Kasumi-1 (cell line): ENCODE measurements at places on chromosomes 7 and 10.

- no peak for DNase-seq
Measured at GRCh38 chr7:73739387-73739767, 775 bp upstream of the ABHD11 start.

GRCh38 chr10:86850481-86850880, 94.1 kb downstream of the BMPR1A start:
- DNase-seq, result no peak

DNA sequence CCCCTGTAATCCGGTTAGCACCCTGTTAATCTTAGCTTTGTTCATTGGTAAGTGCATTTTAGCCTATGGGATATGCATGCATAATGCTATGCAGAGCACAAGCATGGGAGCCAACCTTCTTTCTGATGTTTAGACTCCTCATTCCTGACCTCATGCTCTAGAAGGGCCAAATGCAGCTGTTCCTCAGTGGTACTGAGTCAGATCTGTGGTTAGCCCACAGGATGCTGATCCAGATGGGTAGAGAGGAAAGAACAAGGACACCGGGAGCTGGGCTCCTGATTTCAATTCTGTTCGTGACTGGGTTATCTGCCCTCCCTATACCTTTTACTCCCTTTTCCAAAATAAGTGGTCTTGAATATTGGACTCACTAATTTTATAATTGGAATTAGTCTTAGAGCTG, 31.7 kb upstream of the C10orf90 start:
- DNase-seq, result no peak

DNA sequence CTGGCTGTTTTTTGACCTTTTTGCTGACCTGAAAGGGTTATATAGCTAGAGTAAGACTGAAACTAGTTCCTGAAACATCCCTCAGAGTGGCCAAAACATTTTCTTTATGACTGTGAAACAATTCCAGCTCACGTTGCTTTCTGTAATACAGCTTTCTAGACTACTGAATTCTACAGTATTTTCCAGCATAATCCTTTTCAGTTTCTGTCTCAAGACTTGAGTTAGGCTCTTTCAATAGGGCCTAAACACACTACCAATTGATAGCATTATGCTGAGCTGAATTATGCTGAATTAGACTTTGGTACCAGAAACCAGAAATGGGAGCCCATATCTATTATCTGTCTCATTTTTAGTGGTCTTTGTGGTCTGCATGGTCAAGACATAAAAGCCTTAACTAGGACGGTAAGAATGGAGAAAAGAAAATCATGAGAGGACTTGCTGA, 72.6 kb downstream of the EPDR1 start:
- DNase-seq, result no peak
